ENCODE measurements at places on chromosomes 5 and 9. TPM values are rescaled to one million over a fixed set of nuclear protein-coding genes. Genes with fewer than 3 reads are reported as not detected.

DNA sequence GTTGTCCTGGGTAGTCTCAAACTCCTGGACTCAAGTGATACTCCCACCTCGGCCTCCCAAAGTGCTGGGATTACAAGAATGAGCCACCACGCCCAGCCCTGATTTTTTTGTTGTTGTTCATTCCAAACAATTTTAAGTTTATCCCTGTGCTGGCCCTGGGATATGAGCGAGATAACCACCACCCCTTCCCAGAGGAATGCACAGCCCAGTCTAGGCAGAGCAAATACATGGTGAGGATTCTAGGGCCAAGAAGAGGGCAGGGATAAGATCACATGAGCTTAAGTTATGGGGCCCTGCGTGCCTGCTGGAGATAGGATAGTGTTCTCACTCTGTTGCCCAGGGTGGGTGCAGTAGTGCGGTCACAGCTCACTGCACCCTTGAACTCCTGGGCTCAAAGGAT, 21.0 kb upstream of the TOR1B start:
- no peaks in the 10 kb centered on the region for H3K36me3 ChIP-seq
- DNase-seq = no peak
- H3K27me3 ChIP-seq = peaks cover 2% of the 10 kb centered on the region
- no peak overlapping the region for H3K27ac ChIP-seq
- peaks cover 4% of the 10 kb centered on the region for H3K4me1 ChIP-seq

The CCL27 gene
- total RNA-seq = not detected

- no peak overlapping the region for H3K4me3 ChIP-seq
- H3K36me3 ChIP-seq = no peaks in the 10 kb centered on the region
- H3K27ac ChIP-seq = no peak overlapping the region
- no peaks in the 10 kb centered on the region for H3K27me3 ChIP-seq
Measured at GRCh38 chr5:82354543-82354942, 76.4 kb upstream of the RPS23 start.

DNA sequence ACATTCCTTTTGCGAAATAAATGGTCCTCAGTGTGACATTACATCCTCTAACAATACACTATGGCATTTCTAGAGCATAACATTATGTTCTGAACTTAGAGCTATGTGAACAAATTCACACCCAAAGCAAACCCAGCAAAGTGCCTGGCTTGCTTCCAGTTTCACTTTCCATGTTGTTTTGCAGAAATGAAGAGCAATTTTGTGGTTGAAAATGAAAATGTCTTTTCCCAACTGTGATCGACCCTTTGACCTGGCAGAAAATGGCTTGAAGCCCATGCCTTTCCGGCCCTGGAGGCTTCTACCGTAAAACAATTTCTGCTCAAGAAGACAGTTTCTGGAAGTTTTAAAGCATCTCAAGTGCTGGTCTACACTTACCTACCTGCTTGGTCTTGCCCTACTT, 344.7 kb upstream of the RGMB start:
- no peaks in the 10 kb centered on the region for H3K27me3 ChIP-seq
- H3K4me1 ChIP-seq = peaks cover 2% of the 10 kb centered on the region
- no peak overlapping the region for H3K27ac ChIP-seq
- H3K36me3 ChIP-seq = no peaks in the 10 kb centered on the region

The PRSS3 gene
- total RNA-seq = 10.7 TPM

DNA sequence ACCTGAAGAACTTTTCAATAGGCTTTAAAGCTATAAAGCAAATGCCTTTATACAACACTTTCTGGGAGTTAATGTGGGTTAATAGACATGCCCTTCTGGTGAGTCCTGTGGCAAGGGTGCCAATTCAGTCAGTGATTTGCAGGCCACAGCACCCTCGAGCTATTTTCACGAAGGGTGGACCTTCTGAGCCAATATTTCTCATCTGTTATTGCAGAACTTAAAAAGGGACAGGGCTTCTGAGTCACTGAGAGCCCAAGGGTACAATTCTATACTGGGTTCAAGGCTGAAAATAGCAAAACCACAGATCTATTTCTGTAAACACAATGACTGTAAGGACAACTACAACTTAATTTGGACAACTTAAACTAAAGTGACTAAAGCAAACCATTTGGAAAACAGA, 92.8 kb downstream of the GABRG2 start:
- H3K4me3 ChIP-seq = no peak overlapping the region
- no peaks in the 10 kb centered on the region for H3K4me1 ChIP-seq
- DNase-seq = no peak
- H3K27ac ChIP-seq = no peak overlapping the region
- no peaks in the 10 kb centered on the region for H3K27me3 ChIP-seq
- H3K36me3 ChIP-seq = no peaks in the 10 kb centered on the region

The IL7R gene
- total RNA-seq = 1.2 TPM

The FRRS1L gene
- total RNA-seq = not detected

Measured in endothelial cell of umbilical vein (primary cell).